ENCODE measurements at places on chromosomes 5 and 9.

GRCh38 chr9:135608294-135608998 is 30.9 kb downstream of the GLT6D1 start:
- no peak for DNase-seq

DNA sequence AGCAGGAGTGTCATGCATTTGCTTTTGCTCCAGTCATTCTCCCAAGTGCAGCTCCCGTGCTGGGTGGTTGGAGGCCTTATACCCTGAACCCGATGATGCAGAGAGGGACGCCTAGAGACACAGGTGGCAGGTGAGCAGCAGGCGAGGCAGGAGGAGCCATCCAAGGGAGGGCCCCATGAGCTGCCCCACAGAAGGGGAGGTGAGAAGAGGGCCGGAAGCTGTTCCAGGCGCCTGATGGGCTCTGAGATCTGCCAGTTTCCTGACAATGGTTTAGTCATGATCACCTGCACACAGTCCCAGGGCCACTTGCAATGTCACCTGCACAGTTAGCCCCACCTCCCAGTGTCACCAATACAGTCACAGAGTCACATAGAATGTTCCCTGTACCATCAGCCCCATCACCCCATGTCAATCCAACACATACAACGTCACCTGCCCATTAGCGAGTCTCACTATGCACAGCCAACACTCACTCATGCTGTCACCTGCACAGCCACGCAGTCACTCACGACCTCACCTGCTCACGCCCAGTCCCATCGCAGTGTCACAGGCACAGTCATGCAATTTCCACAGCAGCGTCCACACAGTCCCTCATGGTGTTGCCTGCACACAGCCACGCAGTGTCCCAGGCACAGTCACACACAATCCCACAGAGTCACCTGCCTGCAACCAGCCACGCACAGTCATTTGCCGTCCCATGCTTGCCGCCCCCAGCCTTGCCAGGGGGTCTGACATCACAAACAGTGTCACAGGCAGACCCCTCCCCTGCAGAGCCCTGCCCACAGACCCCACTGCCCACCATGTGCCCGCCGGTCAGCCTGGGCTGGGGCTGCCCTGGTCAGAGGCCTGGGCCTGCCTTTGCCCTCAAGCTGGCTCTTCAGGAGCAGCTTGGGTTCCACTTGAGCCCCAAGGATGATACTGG is 113.4 kb downstream of the LHX2 start:
- DNase-seq = no peak

GRCh38 chr9:33708441-33708840 is 86.9 kb upstream of the PRSS3 start:
- no peak for DNase-seq

- no peak for DNase-seq
These were observed 348.1 kb downstream of the TMEM167A start for GRCh38 chr5:82728926-82729702.

DNA sequence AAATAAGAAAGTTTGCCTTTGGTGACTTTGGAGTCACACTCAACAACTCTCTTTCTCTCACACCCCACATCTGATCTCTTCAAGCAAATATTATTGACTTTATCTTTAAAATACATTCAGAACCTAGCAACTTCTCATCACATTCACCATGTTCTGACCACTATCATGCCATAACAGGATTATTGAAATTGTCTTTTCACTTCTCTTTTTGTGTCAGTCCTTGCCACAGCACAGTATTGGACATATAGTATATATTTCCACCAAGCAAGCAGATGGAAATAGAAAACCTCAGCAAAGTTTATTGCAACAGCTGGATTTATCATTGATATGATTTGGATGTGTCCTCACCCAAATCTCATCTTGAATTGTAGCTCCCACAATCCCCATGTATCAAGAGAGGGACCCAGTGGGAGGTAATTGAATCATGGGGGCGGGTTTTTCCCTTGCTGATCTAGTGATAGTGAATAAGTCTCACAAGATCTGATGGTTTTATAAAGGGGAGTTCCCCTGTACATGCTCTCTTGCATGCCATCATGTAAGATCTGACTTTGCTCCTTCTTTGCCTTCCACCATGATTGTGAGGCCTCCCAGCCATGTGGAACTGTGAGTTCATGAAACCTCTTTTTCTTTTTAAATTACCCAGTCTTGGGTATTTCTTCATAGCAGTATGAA is 26.9 kb upstream of the ITGA1 start:
- no peak for DNase-seq

Measured in astrocyte of the cerebellum (primary cell).